ENCODE measurements at places on chromosomes 1 and 21.

DNA sequence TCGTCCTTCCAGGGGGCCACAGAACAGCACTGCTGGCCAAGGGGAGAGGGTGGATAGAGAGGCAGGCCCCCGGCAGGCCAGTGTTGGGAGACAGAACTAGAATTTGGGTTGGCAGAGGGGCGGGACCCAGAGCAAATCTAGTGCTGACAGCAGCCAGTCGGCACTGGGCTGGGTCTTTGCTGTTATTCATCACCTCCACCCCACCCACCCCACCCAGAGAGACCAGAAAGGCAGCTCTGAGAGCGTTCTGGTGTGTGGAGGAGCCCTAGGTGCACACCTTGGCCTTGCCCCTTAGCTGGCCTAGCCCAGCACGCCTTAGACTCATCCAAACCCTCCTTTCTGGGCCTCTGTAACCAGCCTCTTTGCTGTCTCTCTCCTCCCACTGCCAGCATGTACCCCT lies 6.4 kb upstream of the PKP1 start:
- DNase-seq: no peak

- no peak for DNase-seq
Observed at GRCh38 chr1:178541829-178542553, 29.1 kb downstream of the TEX35 start.

DNA sequence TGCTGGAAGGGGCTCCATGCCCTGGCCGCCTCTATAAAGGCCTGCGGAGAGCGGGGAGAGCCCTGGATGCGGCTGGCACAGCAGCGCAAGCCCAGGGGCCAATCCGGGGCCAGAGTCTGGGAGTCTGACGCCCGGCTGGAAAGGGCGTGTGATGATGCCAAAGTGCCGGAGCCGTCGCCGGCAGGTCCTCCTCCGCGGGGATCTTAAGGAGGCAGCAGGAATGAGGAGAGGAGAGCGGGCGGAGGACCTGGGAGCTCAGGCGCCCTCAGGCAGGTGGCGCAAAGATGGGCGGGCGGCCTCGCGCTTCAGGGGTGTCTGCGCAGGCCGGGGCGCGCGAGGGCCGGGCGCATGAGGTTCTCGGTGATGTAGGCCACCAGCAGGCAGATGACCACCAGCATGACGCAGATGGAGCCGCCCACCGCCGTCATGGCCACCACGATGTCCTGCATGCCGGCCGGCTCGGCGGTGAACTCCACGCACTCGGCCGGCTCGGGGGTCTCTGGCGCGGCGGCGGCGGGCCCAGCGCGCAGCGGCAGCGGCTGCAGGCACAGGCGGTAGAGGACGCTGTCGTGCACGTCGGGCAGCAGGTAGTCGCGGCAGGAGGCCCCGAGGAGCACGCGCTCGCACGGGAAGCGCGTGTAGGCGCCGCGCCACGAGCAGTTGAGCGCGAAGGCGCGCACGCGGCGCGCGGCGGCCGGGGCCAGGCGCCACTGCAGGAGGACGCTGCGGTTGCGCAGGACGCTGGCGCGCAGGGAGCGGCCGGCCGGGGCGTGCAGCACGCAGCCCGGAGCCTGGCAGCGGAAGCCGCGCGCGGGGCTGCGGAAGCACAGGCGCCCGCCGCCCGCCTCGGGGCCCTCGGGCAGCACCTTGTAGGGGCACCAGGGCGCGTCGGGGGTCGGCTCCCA lies 653 bp downstream of the FNDC10 start:
- peak; percentile 37 for DNase-seq

DNA sequence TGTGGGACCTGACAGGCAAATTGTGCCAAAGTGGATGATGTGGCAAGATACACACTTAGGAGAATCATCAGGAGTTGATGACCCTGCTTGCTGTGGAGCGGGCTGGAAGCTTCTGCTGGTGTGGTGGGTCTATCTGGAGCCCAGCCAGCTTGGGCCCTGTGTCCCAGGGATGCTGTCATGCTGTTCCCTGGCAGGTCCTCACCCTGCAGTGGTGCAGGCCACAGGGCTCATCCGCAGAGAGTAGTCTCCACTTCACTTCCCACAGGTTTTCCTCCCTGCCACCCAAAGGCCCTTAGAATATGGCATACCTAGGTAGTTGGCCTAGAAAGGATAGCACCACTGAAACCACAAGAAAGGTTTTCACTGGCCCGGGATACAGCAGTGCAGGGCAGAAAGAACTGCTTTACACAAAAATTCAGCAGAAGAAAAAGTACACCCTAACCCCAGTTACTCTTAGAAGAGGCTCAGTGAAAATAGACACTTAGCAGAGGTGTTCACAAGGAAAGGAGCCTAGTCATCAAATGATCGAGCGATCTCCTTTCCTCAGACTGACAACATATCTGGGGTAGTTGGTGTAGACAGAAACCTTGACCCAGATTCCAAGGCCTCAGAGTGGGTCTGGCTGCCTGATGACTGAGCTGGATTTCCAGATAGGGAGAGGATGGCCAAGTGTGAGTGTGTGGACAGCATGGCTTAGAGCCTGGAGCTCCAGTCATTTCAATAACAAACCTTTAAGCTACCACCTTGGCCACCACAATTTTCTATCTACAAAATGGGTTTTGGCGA lies 1.3 kb upstream of the C1orf226 start:
- DNase-seq: no peak

DNA sequence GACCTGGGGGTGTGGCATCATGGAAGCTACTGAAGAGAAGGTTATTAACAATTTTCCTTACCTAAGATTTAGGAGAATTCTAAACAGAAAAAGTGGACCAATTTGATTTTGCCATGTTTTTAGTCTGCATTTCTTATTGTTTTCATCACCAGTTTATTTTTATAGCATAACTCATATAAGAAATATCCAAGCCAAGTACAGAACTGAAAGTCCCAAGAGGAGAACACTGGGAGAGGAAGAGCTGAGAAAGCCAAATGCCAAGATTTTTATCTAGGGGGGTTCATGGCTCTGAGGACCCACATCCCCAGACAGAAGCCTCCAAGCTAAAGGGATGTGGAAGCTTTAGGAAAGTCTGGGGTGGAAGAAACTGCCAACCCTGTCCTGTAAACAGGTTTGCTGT lies 109.4 kb upstream of the DUSP10 start:
- no peak for DNase-seq

GRCh38 chr1:190373705-190374336 lies 103.8 kb downstream of the BRINP3 start:
- DNase-seq: no peak

- no peak for DNase-seq
Observed at GRCh38 chr1:111742938-111743549, 3.8 kb upstream of the INKA2 start.

- DNase-seq: no peak
Observed at GRCh38 chr1:66346057-66346795, 187.7 kb upstream of the SGIP1 start.

DNA sequence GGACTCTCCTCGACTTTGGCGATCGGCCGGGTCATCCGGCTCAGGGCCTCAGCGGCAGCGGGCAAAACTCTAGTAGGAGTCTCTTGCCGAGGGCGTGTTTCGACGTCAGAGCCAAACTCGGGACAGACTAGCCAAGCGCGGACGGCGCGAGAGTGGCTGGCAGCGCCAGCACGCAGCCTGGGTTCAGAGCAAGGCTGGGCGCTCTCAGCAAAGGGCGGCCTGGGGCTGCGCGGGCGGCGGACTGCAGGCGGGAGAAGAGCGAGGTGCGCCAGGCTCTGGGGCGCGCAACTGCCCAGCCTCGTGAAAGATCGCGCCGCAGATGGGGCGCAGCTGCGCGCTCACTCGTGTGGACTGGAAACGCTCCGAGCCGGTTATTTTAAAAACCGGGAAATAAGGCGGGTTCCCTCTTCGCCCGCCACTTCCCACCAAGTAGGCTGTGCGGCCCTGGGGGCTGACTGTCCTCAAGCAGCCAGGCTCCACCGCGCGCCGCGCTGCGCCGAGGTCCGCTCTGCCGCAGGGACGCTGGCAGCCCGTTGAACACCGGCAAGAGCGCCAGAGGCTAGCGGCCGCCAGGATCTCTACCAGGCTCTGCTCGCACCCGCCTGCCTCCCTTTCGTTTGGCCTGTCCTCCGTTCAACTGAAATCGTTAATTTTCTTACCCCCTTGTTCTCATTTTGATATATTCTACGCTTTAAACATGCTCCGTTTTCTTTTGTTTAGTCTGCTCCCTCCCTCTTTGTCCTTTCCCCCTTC lies 2.4 kb downstream of the ALX3 start:
- DNase-seq: peak; percentile 35

GRCh38 chr1:244291236-244292201 lies 160.2 kb downstream of the ADSS2 start:
- DNase-seq: no peak

GRCh38 chr21:33691945-33692603 lies 49.8 kb downstream of the ITSN1 start:
- no peak for DNase-seq

- DNase-seq: no peak
Observed at GRCh38 chr1:87367549-87367948, 38.9 kb downstream of the LMO4 start.

DNA sequence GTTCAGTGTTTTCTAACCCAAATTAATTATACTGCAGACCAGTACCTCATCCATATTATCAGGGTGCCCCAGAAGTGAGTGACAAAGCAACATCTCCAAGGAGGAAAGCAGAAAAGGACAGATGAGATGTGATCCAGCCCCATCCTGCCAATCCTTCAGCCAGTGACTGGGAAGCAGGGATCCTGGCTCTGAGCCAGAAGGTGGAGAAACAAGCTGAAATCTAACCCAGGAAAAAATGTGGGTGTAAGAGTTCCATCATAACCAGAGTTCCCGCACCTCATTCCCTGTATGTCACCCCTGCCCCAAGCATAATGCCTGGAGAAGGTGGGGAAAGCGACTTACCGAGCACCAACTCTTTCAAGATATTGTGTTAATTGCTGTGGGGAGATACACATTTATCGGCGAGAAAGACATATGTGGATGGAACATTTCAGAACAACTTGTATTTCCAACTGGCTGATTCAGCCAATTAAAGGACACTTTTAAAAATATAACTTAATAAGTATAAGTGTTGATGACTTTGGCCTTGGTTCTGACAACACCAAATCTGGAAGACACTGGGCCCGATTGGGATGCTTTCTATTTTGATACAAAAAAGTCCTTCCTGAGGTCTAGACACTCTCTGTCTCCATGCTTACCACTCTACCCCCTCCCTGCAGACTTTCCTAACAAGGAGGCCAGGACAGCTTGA lies 14.9 kb downstream of the PLEKHA6 start:
- no peak for DNase-seq

DNA sequence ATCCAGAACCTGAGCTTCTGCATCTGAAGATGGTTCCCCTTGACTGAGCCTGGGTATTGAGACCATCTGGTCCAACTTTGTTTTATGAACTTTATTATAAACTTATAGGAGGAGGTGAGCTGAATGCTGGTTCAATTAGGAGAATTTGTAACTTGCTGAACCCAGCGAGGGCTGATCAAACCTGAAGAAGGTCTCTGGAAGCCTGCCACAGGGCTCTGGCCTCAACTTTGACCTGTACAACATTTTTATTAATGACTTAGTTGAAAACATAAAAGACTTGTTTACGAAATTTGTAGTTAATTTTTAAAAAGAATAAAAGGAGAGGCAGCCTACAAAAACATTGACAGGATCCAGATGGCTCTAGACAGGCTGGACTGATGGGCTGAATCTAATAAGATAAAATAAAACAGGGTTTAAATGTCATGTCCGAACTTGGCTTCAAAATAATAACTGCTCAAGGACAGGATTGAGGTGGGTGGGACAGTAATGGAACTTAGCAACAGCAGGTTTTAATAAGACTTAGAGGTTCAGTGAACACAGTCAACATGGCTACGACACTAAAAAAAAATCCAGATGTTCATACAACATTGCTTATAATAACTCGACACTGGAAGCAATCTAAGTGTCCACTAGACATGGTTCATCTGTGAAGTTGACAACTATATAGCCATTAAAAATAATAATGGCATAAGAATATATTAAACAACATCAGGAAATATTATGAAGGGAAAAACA lies 53.4 kb upstream of the GJB5 start:
- DNase-seq: no peak

- no peak for DNase-seq
Observed at GRCh38 chr1:2861988-2862813, 60.7 kb upstream of the TTC34 start.

DNA sequence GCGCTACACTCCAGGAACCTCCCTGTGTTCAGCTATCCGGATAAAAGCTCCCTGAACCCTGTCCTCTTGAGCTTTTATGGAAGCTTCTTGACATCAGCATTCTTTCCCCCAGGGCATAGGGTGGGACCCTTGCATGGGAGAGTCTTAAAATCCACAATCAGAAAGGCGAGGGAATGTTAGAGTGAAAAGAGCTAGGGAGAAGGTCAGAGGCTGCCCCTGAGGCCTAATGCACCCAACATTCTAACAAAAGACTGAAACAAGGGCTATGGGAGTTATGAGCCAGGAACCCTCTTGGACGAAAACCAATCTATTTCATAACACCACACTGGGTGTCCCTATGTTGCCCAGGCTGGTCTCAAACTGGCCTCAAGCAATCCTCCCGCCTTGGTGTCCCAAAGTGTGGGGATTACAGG lies 36.7 kb downstream of the NEK2 start:
- DNase-seq: no peak

DNA sequence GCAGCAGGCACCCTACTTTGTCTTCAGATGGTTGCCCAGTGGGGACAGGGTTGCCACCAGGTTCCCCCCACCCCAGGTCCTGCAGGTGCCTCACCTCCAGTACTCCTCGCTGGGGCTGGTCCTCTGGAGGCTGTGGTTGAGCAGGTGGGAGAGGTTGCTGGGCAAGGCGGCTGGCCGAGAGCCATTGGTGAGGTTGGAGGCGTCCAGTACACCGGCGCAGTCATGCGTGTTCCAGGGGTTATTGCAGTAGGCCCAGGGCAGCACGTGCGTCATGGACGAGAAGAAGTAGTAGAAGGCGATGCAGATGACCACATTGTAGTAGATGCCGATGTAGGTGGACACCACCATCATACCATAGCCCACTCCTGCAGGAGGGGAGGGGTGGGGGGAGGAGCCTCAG lies 16.9 kb downstream of the CCDC24 start:
- no peak for DNase-seq

- DNase-seq: no peak
Observed at GRCh38 chr1:243713470-243714186, 136.4 kb downstream of the AKT3 start.

DNA sequence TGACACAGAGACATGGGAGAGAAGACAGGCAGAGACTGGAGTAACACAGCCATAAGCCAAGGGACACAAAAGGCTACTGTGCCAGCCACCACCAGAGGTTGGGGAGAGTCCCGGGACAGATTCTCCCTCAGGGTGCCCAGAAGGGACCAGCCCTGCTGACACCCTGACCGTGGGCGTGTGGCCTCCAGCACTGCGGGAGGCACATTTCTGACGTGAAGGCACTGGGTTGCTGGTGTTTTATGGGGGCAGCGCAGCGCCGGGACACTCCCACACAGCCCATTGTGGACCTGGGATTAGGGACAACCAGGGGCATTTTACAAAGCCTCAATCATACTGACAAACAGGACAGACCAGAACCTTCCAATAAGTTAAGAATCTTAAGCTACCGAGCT lies 26.2 kb downstream of the PRDM15 start:
- no peak for DNase-seq

DNA sequence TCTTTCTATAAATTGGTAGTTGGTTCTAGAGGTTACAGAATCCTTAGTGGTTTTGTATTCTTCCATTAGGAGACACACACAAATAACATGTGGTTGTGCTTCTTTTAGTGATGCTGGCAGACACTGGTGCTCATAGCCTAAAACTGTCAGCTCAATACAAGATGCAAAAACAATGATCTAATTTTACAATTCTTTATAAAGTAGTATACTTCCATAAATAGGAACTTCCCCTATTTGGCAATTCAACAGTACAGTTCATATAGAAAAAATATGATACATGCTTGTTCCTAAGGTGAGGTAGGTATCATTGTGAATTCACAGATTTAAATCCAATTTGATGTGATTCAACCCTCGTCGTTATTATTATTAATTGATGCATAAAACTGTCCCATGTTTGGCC lies 20.8 kb upstream of the CCDC17 start:
- no peak for DNase-seq

- no peak for DNase-seq
Observed at GRCh38 chr21:14862794-14863720, 201.7 kb downstream of the NRIP1 start.

All from naive B cell (primary cell).